NCI-H1092 (cell line): ENCODE measurements at places on chromosomes 12 and 14.

GRCh38 chr14:70658899-70659298, 17.2 kb downstream of the TTC9 start:
- no peak for DNase-seq

DNA sequence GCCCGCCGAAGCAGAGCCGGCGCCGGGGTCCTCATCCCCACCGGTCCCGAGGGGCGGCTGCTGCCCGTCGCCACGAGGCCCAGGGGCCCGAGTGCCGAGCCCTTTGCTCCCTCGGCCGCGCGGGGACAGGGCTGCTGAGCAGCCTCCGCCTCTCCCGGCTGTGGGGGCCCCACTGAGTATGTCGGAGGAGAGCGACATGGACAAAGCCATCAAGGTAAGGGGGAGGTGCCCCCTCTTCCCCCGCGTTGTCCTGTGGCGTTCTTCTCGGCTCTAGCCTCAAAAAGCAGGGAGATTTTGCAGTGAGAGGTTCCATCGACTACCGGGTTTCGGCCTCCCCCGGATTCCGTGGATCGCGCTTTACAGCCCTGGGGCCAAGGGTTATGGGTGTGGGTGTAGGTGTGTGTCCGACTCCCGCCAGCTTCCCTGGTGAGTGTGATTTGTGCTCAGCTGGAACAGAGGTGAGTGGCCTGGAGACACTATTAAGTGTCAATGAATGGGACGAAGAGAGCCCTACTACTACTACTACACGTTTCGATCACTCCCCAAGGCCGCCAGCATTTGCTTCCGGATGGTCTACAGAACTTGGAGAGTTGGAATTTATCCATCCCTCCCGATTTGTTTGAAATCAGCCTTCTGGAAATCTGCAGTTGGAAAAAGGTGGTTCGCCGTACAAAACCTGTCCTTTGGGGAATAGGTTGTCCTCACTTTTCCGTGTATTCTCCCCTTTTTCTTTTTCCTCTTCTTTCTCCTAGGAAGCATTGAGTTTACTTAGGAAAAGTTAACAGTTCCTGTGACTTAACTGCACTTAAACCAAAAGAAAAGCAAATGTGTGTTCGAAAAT, 748 bp downstream of the MAPKAPK5 start:
- DNase-seq = no peak

DNA sequence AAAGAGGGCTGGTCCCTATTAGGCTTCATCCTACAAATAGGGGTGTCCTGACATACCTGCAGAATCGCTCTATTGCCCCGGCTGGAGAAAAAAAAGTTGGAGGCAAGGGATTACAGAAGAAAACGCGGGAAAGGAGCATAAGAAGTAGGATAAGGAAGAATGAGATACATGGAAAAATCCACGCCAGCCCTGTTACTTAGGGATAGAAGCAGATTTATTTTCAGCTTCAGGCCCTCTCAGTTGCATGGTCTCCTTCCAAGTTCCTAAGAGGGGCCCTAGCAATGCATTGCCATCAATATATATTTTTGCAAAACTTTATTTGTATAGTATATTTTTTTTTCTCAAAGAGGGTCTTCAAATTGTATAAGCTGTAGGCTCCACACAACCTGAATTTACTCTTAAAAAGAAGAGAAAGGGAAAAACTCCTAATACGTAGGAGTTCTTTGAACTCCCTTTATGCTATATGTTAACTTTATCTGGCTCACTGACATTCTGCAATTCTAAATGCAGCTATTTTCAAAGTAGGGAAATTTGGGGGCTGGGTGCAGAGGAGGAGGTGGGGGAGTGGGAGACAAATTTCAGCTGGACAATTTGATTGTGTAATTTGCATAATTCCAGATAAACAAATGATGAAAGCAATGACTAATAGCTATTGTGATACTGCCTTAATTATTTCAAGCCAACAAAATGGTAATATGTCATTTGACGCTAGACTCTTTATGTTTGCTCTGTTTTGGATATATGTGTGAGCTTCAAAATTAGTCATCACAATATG, 137.7 kb upstream of the TRHDE start:
- DNase-seq = no peak

DNA sequence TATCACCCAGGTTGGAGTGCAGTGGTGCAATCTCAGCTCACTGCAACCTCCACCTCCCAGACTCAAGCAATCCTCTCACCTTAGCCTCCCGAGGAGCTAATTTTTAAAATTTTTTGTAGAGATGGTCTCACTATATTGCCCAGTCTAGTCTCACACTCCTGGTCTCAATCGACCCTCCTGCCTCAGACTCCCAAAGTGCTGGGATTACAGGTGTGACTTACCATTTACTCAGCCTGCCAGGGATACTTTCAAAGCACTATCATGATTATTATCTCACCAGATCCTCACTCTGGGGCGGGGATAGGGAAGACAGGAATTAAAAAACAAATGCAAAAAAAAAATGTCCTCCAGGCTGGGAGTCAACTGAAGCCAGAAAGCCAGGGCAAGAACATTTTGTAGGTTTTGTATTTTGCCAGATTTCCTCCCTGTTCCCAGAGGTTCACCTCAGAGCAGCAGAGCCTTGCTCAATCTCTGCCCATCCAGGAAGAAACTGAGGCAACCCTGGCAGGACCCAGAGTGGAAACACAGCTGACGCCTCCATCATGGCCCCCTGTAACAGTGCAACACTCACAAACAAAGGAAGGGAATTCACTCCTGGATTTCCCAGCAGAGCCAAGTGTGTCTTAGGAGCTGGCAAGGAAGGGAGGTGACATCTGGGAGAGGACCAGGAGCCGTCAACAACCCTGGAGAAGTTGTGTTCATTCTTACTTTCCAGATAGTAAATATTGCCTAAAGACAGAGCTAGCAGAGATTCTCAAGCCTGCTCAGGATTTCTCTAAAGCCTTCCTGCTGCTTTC, 73.9 kb downstream of the IRF2BPL start:
- no peak for DNase-seq

- DNase-seq = no peak
Observed at GRCh38 chr14:89217891-89218290, 199.1 kb downstream of the FOXN3 start.

GRCh38 chr12:95976416-95976832, 19.7 kb downstream of the HAL start:
- DNase-seq = no peak

- DNase-seq = peak; percentile 17
Observed at GRCh38 chr14:64880221-64881121, 764 bp upstream of the SPTB start.

GRCh38 chr12:23528316-23528715, 421.2 kb downstream of the SOX5 start:
- no peak for DNase-seq

GRCh38 chr12:6074979-6075585, 49.4 kb downstream of the VWF start:
- no peak for DNase-seq

- DNase-seq = no peak
Observed at GRCh38 chr12:112350593-112351592, 31.3 kb downstream of the HECTD4 start.

- DNase-seq = no peak
Observed at GRCh38 chr12:12087693-12088034, 16.9 kb downstream of the BCL2L14 start.

GRCh38 chr14:76320486-76320885, 55.5 kb upstream of the ESRRB start:
- no peak for DNase-seq

GRCh38 chr12:29907461-29907860, 123.7 kb upstream of the TMTC1 start:
- DNase-seq = no peak

GRCh38 chr12:54489857-54490256, 7.7 kb upstream of the NCKAP1L start:
- DNase-seq = no peak

DNA sequence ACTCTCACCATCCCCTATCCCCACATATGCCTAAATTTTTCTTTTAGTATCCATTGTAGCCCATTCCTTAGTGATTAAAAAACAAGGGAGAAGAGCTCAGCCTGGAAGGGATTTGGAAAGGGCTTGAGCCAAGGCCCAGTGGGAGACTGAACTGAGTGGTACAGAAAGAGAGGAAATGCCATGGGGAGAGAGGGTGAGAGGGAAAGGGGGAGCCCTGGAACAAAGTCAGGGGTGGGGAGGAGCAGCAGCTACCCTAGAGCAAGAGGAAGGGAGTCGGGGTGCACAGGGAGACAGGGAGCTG, 2.6 kb upstream of the ATN1 start:
- DNase-seq = no peak

GRCh38 chr14:88252498-88252897, 70.6 kb downstream of the KCNK10 start:
- DNase-seq = no peak

GRCh38 chr14:85686908-85687307, 157.0 kb downstream of the FLRT2 start:
- no peak for DNase-seq

DNA sequence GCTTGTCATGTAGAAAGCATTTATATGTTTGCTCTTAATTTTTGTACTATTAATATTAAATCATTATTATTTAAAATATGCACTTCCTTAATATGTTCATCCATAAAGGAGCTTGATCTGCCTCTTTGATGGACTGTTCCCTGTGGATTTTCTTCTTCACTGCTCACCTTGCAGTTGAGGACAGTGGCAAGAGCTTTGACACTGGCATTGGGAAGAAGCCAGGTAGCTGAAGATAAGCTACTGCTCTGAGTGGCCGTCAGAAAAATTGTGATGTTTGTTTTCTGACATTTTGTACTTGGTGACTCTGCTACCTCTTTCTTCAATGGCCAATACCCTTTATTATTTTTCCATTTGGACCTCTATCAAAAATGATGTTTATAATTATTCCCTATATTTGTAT, 349.4 kb upstream of the NOVA1 start:
- no peak for DNase-seq

DNA sequence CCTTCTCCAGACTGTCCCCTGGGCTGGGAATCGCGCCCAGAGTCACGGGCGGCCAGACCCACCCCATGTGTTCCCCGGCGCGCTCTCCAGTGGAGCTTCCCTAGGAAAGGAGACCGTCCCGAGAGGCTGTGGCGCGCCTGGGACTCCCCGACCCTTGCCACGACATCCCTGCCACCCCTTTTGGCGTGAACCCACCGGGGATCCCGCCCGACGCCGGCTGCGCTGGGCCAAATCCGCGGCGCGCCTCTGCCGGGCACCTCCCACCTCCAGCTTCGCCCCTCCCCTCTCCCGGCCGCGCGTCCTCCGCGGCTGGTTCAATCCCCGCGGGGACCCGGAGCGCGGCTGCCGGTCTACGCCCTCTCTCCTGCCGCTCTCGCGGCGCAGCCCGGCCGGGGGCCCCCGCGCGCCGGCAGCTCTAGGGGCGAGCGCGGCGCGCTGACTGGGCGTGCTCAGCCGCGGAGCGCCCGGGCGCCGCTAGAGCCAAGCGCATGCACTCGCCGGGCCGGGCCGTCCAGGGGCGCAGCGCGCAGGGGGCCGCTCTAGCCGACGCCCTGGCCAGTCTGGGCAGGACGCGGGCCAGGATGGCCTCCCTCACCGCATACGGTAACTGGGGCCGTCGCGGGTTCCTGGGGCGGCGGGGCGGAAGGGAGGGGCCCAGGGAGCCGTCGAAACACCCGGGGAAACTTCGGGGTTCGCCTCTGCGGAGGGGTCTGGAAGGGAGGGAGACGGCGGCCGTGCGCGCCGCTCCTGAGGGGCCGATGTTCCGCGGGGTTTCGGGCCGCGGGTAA, 77.4 kb upstream of the ANO4 start:
- DNase-seq = no peak

- DNase-seq = no peak
Observed at GRCh38 chr14:42480255-42480654, 873.6 kb downstream of the LRFN5 start.

DNA sequence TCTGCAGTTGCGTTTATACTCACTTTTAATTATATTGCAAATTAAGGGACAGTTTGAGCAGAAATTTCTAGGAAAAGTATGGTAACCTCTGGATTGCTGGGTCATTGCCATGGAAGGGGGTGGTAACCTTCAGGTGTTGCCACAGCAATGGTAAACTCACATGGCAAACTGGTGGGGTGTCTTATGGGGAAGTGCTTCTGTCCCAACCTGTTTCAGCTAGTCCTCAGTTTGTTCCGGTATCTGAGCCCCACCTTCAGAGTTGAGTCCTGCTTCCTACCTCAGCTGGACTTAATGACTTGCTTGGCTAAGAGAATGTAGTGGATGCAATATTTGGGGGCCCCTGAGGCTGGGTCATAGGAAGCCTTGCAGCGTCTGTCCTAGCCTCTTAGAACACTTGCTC, 7.3 kb upstream of the CLMN start:
- no peak for DNase-seq

GRCh38 chr12:52608826-52609630, 7.8 kb upstream of the KRT72 start:
- no peak for DNase-seq

- DNase-seq = no peak
Observed at GRCh38 chr14:104307627-104308401, 169.4 kb downstream of the KIF26A start.

- no peak for DNase-seq
Observed at GRCh38 chr12:102871014-102871413, 46.0 kb downstream of the PAH start.

- no peak for DNase-seq
Observed at GRCh38 chr12:53578783-53579182, 47.4 kb downstream of the ATF7 start.

GRCh38 chr14:90275820-90276219, 19.5 kb downstream of the PSMC1 start:
- no peak for DNase-seq

- no peak for DNase-seq
Observed at GRCh38 chr14:103561381-103562178, 877 bp downstream of the BAG5 start.

DNA sequence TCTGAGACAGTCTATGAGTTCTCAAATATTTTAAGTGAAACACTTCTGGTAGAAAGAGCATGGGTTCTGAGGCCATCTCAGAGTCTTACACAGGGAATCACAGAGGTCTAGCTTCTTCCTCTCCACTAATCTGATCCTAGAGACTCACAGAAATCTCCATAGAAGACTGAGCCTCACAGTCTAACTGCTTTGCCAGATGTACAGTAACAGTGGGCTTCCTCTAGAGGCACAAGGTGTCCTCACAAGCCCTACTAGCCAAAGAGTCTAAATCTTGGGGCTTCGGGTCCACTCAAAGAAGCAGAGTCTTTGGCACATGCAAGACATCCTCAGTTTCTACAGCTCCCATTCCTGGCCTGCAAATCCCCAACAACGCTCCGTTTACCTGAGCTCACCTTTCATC, 14.1 kb downstream of the OR6J1 start:
- no peak for DNase-seq
